ENCODE measurements at places on chromosomes 11 and 22. TPM values are rescaled to one million over a fixed set of nuclear protein-coding genes. Genes with fewer than 3 reads are reported as not detected.

SLC22A6 gene
- not detected for total RNA-seq

NRGN gene
- total RNA-seq = 5.8 TPM

CEND1 gene
- 0.22 TPM for total RNA-seq

DBX1 gene
- not detected for total RNA-seq

METTL15 gene
- 12.0 TPM for total RNA-seq

XRCC6 gene
- 192 TPM for total RNA-seq

NEU3 gene
- total RNA-seq = 3.4 TPM

GSTT2B gene
- total RNA-seq = 6.6 TPM

PGM2L1 gene
- 1.7 TPM for total RNA-seq

TMPRSS6 gene
- not detected for total RNA-seq

ANGPTL5 gene
- total RNA-seq = 0.44 TPM

GGT1 gene
- total RNA-seq = 0.77 TPM

ARHGAP42 gene
- total RNA-seq = 10.5 TPM

OR52E8 gene
- total RNA-seq = not detected

HMOX1 gene
- 1.6 TPM for total RNA-seq

ZP1 gene
- not detected for total RNA-seq

ZBTB16 gene
- total RNA-seq = 76.4 TPM

REXO2 gene
- 204 TPM for total RNA-seq

LGR4 gene
- 28.1 TPM for total RNA-seq

SAA2 gene
- total RNA-seq = not detected

GAB2 gene
- 18.2 TPM for total RNA-seq

SHISAL1 gene
- total RNA-seq = 1.3 TPM

GRK2 gene
- total RNA-seq = 52.8 TPM

MPPED2 gene
- total RNA-seq = 13.8 TPM

PDXP gene
- total RNA-seq = 26.1 TPM

CCDC89 gene
- 0.59 TPM for total RNA-seq

F2 gene
- total RNA-seq = not detected

SLC22A24 gene
- not detected for total RNA-seq

WBP2NL gene
- total RNA-seq = 0.18 TPM

CNGA4 gene
- not detected for total RNA-seq

ART5 gene
- total RNA-seq = 5.8 TPM

RHOD gene
- 66.3 TPM for total RNA-seq

DUSP8 gene
- total RNA-seq = 16.5 TPM

EXT2 gene
- total RNA-seq = 29.8 TPM

All from heart right ventricle (tissue), 16 donors.